ENCODE measurements at places on chromosomes 5 and 9. TPM values are rescaled to one million over a fixed set of nuclear protein-coding genes. Genes with fewer than 3 reads are reported as not detected.

DNA sequence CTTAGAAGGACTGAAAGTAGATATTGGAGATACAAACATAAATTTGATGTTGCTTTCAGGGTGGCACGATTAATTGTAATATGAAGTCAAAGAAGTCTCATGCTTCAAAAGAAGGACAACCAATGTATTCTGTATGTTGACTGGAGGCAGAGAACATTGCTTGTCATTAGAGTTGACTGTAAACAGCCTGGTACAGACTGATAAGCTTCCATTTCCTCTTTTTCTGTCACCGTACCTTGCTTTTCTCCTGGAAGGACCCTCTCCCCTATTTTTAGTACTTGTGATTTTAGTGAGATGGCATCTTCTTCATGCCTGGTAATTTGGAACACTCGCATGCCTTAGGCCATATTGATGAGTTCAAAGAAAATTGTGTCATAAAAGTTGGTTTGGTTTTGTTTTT is 809.4 kb downstream of the PRELID2 start:
- DNase-seq = no peak

- no peak for DNase-seq
Observed at GRCh38 chr9:86549401-86549811, 195.2 kb upstream of the TUT7 start.

DNA sequence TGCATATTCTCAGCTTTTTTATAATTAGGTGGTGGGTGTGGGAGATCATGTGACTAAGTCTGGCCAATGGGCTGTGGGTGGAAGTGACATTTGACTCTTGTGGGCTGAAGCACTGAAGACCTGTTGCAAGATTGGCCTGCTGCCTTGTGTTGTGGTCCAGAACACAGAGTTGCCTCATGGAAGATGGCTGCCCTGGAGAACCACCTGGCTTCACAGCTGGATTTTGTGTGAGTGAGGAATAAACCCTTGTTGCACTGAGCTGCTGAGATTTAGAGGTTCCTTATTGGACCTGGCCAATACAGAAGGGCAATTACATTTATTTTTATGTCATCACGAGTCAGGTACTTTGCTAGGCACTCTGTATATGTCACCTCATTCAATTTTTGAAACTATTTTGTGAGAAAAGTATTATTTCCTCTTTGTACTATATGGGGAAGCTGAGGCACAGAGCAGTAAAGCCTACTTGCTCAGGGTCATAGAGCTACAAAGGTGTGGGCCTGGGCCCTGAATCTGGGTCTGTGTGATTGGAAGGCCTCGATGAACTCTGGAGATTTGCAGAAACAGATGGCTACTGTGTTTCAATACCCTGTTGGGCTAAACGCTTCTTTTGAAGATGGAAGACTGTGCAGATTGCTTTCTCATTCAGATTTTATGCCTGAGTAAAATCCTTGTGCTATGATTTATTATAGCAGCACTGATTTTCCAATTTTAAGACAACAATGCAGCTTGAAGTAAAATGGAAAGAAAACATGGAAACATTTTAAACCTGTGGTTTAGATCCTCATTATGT is 71.2 kb upstream of the TBC1D2 start:
- no peak for DNase-seq

DNA sequence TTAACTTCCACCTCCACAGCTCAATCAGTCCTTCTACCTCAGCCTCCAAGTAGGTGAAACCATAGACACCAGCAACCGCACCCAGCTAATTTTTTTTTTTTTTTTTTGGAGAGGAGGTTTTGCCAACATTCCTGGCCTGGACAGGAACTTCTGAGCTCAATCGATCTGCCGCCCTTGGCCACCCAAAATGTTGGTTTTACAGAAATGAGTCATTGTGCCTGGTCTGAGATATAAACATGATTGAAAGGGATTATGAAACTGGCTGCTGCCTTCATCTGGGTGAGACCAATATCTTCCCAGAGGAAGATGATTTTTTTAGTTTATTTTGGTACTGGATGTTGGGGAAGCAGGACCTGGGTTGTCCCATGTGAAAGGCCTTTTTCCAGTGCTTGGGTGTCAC is 9.2 kb downstream of the TAF11L12 start:
- no peak for DNase-seq

GRCh38 chr9:112032743-112033142 is 136.1 kb downstream of the UGCG start:
- no peak for DNase-seq

GRCh38 chr5:143546394-143546793 is 142.9 kb upstream of the NR3C1 start:
- no peak for DNase-seq

- no peak for DNase-seq
Observed at GRCh38 chr5:135546912-135547311, 11.1 kb upstream of the NEUROG1 start.

- no peak for DNase-seq
Observed at GRCh38 chr5:111223101-111223786, 940 bp upstream of the CAMK4 start.

GRCh38 chr9:14530366-14530765 is 162.9 kb downstream of the ZDHHC21 start:
- no peak for DNase-seq

GRCh38 chr9:27539479-27540441 is 10.1 kb upstream of the MOB3B start:
- DNase-seq = no peak

- no peak for DNase-seq
Observed at GRCh38 chr9:16912197-16912596, 41.7 kb upstream of the BNC2 start.

DNA sequence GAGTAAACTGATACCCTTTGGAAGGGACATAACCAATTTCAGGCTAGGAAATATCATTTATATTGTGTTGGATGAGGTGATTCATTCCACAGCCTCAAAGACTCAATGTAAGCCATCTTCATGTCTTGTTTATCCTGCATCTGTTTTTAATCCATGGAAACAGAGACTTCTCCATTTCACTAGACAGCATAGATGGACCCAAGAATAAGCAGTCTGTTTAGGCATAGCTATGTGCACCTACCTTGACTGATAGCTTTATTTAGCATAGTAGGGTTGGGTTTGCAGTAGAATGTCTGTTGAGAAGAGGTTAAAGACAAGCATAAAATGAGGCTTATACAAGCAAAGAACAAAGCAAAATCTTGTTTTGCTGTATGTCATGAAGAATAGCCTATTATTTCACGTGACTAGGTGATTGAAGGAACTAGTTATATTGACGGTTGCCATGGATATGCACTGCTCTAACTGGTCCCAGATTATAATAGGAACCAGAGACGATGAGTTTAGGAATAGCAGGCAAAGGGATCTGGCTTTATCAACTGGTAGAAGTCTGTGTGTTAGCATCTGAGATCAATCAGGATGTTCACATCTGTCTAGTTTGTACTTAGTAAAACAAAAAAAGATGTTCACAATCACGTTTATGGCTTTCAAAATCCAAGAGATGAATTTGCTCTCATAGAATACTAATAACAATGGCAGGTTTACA is 154.8 kb upstream of the KLF9 start:
- DNase-seq = no peak

DNA sequence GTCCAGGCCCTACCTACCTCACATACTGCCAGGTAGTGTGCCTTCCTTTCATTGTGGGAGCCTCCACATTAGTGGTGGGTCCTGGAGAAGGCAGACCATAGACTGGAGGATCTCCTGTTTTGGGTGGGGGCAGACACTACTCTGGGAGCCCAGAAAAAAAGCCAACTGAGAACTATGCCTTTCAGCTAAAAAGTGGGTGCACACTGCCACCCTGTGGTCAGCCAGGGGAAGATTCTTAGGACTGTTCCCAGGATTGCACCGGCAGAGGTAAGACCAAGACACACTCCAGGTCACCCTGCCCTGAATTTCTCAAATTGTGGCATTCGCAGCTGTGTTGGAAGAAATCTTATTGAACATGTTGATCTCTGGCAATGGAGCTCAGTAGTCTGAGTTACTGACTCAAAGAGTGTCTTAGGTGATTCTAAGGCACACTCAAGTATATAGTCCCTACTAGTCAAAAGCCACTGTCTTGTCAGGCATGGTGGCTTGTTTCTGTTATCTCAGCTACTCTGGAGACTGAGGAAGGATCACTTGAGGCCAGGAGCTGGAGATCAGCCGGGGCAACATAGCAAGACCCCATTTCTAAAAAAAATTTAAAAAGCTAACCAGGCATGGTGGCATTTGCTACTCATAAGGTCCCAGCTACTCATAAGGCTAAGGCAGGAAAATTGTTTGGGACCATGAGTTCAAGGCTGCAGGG is 3.6 kb downstream of the SIGMAR1 start:
- no peak for DNase-seq

GRCh38 chr9:76271755-76272154 is 122.5 kb downstream of the RFK start:
- no peak for DNase-seq

DNA sequence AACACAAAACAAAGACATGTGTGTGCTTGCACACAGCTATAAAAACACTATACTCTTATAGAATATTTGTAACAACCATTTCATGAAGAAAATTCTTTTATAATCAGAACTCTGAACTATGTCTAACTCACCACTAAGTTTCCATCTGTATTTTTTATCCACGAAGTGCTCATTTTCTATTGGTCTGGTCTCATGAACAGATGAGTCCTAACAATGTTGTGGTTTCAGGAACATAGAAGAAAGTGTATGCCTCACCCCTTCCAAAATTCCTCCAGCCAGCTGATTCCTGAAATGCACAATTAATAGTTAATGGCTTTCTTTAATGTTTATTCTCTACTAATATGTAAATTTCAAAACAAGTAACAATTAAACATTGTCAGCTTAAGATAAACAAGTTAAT is 325.3 kb upstream of the GRAMD2B start:
- DNase-seq = no peak

GRCh38 chr9:136700959-136701667 is 11.3 kb upstream of the DIPK1B start:
- DNase-seq = no peak

DNA sequence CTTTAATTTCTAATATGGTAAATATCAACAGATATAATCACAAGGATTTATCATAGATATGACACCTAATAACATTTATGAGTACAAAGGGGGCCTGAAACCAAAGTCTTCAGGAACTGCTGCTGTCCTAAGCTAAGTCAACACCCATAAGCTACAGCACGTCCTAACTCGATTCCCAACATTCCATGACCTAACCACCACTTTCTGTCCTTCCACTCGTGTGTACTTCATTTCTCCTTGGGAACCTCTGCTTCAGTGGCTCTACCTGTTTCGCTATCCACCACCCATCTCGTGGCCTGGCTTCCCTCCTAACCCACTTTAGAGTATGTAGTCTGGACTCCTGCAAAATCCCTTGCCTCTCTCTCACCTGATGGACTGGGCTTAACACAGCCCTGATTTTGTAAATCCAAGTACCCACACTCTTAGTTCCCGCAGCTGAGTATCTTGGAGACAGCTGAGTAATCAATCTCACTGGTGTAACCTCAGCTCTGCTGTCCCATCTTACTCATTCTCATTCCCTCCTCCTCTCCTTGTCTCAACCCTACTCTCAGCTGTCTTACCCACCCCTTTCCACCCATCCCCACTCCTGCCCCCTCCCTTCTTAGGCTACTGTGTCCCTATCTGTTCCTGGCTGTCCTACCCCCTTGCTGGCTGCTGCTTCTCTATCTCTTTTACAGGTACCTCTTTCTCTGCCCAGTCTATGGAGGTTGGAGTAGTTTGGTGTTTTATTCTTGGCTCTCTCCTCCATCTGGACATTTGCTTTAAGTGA is 101.8 kb downstream of the MAST4 start:
- DNase-seq = no peak

DNA sequence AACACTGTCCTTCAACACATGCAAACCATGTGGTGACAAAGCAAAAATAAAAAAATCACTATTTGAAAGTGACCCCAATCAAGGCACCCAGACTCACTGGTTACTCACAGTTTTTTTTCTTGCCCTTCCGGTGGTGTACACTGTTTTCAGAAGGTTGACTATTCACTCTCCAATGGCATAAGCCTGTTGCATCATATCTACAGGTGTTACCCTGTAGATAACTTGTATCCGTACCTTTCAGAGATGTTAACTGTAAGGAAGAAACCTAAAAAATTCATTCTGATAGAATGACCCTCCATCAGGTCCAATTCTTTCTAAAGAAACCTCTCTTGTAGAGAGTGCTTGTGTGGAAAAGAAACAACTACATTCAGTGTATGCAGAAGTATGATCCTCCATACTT is 193.6 kb upstream of the RASA1 start:
- DNase-seq = no peak

DNA sequence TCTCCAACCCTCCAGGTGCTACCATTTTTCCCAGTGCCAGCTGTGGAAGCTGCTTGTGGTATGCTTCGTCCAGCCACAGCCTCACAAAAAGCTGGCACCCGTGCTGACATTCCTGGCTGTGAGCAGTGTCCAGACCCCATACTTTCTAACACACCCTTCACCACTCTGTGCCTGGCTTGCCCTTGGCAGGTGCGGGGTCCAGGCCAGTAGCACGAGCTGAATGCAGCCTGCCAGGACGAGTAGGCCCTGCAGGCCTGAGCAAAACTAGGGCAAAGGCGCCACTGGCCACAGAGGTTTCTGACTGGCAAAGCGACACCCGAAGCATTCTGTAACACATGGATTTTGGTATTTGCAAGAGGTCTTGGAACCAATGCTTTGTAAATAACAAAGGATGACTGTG is 26.0 kb upstream of the GHR start:
- no peak for DNase-seq

DNA sequence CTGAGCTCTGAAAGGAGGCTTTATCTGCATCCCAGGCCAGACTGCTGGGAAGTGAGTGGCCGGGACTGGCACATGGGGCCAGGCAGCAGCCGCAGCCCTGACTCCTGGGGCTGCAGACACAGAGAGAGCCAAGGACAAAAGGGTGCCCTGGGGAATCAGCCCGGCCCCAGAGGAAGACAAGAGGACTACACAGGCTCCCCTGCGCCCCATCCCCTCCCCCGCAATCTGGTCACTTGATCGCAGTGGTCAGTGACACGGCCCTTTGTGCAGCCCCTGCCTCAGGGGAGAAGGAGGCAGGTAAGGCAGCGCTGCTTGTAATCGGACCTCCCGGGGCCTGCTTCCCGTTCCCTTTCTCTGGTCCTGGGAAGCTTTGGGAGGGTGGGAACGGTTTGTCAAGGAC is 55.5 kb upstream of the FUBP3 start:
- DNase-seq = no peak

GRCh38 chr5:133425222-133425621 is 187.1 kb downstream of the FSTL4 start:
- DNase-seq = no peak

GRCh38 chr5:76908166-76908565 is 44.7 kb upstream of the CRHBP start:
- no peak for DNase-seq

- no peak for DNase-seq
Observed at GRCh38 chr9:17116400-17116837, 18.4 kb upstream of the CNTLN start.

- DNase-seq = peak; percentile 16
Observed at GRCh38 chr9:124660341-124660801, 110.7 kb downstream of the NR6A1 start.

EQTN gene
- total RNA-seq = not detected

N4BP3 gene
- 0.35 TPM for total RNA-seq

SPINK13 gene
- total RNA-seq = not detected

LCN2 gene
- total RNA-seq = 69.4 TPM

SERINC5 gene
- 43.2 TPM for total RNA-seq

DMGDH gene
- 1.7 TPM for total RNA-seq

MRRF gene
- 14.1 TPM for total RNA-seq

DBH gene
- not detected for total RNA-seq
